ENCODE measurements at places on chromosomes 3 and 15. TPM values are rescaled to one million over a fixed set of nuclear protein-coding genes. Genes with fewer than 3 reads are reported as not detected.

Gene ARGFX
- total RNA-seq = not detected

Gene OCA2
- 3.4 TPM for total RNA-seq

Gene CCR3
- total RNA-seq = 0.20 TPM

Gene SENP8
- 5.1 TPM for total RNA-seq

Gene BFSP2
- total RNA-seq = 1.0 TPM

Gene ATP13A5
- total RNA-seq = 1.5 TPM

Gene TPRG1
- 1.4 TPM for total RNA-seq

Gene CHRNA3
- total RNA-seq = 4.5 TPM

Gene MESP2
- 0.83 TPM for total RNA-seq

DNA sequence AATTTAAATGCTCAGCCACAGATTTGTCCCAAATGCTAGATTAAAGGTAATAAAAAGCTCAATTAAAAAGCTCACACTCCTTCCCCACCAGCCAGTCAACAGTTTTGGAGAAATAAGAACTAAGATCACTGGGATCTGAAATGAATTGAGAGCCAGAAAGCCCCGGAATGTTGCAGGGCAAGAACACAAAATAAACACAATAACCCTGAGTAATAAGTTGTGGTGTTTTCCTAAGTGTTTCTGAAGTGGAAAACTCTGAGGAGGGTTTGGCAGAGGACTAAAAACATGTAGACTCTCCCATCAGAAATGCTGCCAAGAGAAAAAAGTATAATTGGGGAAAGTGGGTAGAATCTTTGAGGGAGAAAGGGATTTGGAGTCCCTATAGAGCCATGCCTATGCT is 127.8 kb downstream of the ABI3BP start:
- DNase-seq = no peak

DNA sequence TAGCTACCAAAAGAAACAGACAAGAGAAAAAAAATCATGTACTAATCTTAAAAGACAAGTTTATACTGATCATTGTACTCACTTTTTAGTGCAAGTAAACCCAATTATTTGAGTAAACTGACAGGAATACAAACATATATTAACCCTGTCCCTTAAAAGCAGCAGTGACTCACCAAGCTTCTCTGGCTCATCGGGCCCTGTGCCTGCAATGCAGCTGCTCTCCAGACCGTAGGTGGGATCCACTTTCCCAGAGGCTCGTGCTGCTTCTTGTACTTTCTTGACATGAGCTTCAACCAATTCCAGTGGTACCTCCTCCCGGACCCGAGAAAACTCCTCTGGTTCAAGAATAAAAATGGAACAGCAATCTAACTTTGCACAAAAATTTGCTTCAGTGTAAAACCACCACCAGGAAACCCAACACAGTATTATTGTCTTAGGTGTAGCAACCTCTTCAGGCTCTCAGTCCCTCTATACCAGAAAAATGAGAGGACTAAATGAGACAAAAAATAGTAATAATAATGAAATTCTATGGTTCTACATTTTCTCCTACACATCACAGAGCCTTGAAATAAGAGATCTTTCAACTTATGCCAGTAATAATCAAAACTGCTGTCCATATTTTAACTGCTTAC is 82.6 kb upstream of the CSPG5 start:
- no peak for DNase-seq

GRCh38 chr3:15948388-15948787 is 150.6 kb upstream of the ANKRD28 start:
- no peak for DNase-seq

DNA sequence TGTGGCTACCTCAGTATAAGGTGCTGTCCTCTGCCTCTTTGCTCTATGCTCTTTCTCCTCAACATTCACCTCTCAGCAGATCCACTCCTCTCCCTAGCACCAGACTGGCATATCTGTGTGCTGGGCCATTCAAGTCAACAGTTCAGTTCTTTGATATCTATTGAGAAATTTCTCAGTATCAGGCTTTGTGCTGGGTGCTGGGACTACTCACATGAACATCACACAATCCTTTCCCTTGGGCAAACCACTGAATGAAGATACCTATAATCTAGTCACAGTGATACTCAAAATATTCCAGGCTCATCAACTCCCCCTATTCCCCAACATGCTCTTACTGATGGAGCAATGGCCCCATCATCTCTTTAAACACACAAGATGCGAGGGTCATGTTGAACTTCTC is 120.8 kb downstream of the RPL22L1 start:
- DNase-seq = no peak

DNA sequence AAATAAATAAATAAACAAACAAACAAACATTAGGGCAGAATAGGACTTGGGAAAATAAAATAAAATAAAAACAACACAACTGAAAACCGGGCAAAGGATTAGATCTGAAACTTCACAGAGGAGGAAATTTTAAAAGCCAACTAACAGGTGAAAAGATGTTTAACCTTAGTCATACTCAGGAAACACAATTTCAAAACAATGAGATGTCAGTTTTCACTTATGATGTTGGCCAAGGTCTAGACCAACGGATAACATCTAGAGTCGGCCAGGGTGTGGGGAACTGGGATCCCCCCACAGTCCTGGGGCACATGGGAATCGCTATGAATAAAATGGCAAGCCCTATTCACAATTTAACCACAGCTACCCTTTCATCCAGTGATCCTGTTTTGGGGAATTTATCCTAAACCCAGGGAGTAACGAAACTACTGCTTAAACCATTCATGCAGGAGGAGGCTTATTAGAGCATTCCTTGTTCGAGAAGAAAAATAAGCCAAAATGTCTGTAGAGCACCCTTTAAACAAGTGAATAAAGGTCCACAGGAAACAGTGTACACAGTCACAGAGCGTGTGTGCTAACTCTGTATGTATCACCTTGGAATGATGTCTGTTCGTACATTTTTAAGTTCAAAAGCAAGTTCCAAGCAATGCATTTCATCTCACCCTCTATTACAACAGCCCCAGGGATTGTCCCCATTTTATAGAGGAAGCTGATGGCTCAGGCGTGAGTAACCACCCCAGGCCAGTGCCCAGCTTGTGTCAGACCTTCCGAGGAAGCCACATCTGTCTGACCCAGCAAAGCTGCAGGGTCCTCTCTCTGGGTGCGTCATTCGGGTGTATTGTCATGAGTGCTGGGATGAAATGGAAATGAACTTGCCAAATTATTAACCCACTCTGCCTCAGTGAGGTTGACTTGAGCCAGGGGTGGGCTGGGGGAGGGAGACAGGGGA is 6.3 kb upstream of the ANPEP start:
- no peak for DNase-seq

DNA sequence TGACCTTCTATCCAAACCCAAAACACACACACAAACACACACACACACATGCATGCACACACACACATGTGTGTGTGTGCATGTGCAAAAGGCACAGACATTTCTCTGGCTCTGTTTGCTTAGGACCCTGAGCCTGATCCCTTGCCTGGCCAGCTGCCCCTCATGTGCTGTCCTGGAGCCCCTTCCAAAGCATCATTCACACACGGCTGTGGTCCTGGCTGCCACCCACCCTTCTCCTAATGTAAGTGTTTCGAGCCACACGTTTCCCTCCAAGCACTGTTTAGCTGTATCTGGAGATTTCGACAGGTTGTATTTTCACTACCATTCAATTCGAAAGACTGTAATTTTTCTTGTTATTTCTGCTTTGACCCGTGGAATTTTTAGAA is 45.8 kb upstream of the KLF13 start:
- peak; percentile 35 for DNase-seq

DNA sequence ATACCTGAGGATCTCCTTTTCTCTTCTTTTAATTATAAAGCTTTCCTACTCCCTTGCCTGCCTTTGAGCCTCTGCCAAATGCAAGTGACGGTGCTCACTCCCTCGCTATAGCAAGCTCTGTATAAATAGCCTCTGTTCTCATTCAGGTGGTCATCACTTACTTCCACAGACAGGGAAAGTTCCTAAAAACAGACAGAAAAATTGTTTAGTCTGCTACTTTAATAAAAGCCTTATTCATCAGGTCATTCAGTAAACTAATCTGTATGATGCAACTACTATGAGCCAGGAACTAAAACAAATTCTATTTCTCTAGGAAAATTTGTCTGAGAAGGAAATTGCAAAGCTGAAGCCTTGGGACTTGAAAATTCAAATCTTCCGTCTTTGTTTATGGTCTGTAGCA is 10.2 kb upstream of the DLG1 start:
- no peak for DNase-seq

DNA sequence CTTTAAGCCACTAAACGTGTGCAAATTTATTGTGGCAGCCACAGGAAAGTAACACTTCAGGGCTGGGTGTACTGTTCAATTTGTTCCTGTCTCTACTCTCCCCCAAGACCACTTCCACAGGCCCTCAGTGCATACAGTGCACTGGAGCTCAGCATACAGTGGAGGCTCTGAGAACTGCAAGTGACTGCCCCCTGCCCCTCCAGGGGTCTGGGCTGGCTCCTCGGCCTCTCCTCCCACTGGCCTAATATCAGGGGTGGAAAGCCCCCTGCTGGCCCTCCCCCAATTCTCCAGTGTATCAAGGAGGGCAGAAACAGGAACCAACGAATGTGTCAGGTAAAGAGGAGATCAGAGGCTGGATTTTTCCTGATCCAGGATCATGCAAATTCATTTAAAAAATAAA is 19.9 kb upstream of the HEG1 start:
- DNase-seq = no peak

GRCh38 chr3:129238945-129239705 is 10.3 kb upstream of the COPG1 start:
- no peak for DNase-seq

- DNase-seq = no peak
Observed at GRCh38 chr3:61541694-61542093, 19.7 kb upstream of the PTPRG start.

DNA sequence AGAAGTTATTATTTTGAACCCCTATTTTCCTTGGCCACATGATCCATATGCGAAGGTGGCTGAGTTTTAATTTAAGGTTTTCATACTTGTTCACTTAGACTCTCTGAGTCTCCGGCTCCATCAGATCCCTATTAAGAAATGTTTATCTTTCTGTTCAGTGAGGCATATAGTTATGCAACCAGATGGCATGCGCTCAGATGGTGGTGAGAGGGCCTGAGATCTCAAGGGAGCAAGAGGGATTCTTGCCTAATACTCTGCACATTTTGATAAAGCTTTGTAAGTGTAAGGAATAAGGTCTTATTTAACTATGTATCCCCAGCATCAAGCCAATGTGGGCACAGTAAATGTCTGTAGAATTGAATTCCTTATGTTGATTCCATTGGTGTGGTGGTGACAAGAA is 78.9 kb upstream of the DPH6 start:
- no peak for DNase-seq

DNA sequence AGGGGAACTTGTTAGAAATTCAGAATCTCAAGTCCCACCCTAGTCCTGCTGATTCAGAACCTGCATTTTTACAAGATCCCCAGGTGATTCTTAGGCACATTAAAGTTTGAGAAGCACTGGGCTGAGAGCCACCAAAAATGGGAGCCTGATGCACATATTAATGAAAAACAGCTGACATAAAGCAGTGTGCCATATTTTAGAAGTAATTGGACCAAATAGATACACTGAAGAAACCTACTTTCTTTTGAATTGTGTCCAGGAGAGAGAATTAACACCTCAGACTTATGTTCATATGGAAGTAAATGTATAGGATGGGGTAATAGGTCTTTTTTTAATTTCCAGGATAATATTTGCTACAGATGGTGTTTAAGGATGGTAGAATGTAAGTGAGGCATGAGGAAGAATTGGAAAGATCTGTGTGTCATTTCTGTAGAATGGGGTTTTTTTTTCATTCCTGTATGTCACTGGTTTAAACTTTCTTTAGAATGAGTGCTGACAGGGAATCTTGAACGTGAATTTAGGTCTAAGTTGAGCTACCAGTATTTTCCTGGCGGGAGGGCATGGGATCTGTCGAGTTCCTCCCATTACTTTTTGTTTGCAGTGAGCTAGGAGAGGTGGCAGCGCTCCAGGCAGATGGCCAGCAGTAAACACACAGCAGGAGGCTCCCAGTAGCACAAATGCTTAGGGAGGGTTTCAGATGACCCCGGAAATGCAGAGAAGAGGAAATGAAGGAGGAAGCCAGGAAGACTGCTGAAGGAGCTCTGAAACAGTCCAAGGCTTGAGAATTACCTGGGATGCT is 185.6 kb downstream of the PLCL2 start:
- DNase-seq = peak; percentile 78

- no peak for DNase-seq
Observed at GRCh38 chr3:127452321-127452821, 138.2 kb downstream of the TPRA1 start.

DNA sequence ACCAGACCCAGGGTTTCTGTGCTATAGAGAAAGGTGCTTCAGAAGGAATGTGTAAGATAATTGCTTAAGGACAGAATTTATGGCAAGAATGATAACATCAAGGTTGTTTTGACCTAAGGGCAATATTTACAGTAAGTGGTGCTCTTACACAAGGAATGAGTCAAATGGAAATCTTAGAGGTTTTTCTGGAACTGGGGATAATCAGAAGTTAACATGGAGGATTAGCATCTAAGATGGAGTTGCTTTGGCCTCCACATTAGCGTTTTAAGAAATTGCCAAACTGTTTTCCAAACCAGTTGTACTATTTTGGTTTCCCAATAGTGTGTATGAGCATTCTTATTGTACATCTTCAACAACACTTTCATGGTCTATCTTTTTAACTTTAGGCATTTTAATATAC is 3.1 kb downstream of the WDR93 start:
- no peak for DNase-seq

GRCh38 chr3:22263042-22263441 is 512.0 kb upstream of the ZNF385D start:
- DNase-seq = no peak

DNA sequence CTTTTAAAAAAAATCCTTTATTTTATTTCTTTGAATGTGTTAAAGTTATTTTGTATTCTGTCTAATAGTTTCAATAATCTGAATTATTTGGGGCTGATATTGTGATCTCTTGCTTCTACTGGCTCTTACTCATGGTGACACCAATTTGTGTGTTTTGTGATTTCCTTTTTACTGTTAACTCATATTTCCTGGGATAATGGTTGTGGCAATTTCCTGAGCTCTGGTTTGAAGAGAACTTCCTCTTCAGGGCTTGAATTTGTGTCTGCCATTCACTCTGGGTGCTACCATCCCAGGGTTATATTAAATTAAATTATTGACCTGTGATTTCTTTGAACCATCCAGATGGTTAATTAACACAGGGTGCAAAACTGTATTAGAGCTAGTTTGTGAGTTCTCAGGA is 60.4 kb upstream of the RNF7 start:
- DNase-seq = no peak

- DNase-seq = peak; percentile 53
Observed at GRCh38 chr3:30495172-30496065, 111.0 kb upstream of the TGFBR2 start.

GRCh38 chr15:45604326-45604725 is 17.1 kb downstream of the BLOC1S6 start:
- DNase-seq = no peak

- DNase-seq = no peak
Observed at GRCh38 chr3:9161298-9161697, 88.1 kb downstream of the SRGAP3 start.
